ENCODE measurements at places on chromosomes 4 and X.

DNA sequence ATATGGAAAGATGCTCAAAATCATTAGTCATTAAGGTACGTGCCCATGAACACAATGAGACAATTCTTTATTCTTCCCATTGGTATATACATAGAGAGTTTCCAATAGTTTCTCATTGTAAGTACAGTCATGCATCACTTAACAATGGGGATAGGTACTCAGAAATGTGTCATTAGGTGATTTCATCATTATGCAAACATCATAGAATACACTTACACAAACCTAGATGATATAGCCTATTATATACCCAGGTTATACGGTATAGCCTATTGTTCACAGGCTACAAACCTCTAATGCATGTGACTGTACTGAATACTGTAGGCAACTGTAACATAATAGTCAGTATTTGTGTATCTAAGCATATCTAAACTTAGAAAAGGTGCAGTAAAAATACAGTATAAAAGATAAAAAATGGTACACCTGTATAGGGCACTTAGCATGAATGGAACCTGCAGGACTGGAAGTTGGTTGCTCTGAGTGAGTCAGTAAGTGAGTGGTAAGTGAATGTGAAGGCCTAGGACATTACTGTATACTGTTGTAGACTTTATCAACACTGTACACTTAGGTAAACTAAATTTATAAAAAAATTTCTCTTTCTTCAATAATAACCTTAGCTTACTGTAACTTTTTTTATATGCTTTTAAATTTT is 49.6 kb downstream of the KLHL13 start:
- no peak for DNase-seq

GRCh38 chrX:78754917-78755316 is 7.4 kb downstream of the LPAR4 start:
- DNase-seq = no peak

DNA sequence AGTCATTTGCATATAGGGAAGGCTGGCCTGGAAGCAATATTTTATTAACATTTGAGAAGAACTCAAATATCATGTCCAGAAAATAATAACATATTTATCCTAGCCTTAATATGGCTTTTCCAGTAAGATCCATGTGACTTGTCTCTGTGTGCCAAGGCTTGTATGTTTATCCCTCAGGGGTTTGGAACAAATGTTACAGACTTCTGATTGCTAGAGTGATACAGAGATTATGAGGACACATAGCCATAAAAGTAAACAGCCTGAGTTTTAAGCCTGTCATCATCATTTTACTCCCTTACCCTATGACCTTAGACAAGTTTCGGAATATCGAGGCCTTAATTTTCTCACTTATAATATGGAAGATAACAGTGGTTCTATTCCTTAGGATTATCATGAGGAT is 338.1 kb downstream of the GPAT3 start:
- no peak for DNase-seq

GRCh38 chr4:166312166-166312565 is 439.1 kb downstream of the TLL1 start:
- DNase-seq = no peak

GRCh38 chr4:157052429-157053040 is 23.4 kb upstream of the GLRB start:
- no peak for DNase-seq

DNA sequence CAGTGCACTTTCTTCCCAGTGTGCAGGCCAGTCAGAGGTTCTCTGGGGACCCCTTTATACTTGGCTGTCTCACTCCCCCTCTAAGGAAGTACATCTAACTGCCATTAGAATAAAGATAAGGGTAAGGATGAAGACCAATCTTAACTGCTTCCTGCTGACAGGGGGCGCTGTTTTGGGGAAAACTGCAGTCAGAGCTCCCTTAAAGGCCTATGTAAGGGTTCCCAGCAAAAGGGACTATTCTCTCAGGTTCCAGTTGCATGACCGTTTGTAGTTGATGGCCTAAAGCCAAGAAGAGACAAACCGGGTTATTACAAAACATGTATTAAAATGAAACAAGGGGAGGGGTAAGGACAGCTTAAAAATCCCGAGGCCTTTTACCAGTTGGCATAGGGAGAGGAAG is 115.6 kb upstream of the SPIN4 start:
- DNase-seq = no peak

DNA sequence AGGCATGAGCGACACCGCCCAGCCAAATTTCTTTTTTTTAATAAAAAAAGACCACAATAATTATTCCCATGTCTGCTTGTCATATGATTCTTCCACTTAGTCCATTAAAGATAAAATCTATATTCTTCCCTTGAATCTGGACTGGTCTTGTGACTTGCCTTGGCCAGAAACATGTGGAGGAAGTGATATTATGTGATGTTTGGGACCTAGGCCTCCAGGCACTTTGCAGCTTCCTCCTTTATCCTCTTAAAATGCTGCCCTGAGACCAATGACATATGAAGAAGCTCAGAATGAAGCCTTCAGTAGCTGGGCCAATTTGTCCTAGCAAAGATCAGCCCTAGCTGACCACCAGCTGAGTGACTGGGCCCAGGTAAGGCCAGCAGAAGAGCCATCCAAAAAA is 250.0 kb downstream of the INPP4B start:
- DNase-seq = no peak

- no peak for DNase-seq
These were observed 23.1 kb downstream of the BANK1 start for GRCh38 chr4:101813604-101814003.

GRCh38 chrX:3191796-3192195 is 150.5 kb downstream of the ARSF start:
- DNase-seq = no peak

DNA sequence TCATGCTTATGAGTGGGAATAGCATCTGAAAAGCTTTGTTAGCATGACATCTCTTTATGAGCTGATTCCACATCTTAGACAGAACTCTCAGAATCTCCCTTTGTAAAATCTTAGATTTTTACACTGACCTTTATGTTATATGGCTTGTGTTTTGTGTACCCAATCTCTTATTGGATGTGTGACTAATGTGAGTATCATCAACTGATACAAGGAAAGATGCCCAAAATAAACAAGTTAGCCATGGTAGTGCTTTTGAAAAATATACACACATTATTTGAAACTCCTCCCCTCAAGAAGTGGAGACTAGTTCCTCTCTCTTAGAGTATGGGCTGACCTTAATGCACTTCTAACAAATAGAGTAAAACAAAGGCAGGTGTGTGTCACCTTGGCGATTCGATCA is 160.1 kb upstream of the NRK start:
- DNase-seq = no peak

DNA sequence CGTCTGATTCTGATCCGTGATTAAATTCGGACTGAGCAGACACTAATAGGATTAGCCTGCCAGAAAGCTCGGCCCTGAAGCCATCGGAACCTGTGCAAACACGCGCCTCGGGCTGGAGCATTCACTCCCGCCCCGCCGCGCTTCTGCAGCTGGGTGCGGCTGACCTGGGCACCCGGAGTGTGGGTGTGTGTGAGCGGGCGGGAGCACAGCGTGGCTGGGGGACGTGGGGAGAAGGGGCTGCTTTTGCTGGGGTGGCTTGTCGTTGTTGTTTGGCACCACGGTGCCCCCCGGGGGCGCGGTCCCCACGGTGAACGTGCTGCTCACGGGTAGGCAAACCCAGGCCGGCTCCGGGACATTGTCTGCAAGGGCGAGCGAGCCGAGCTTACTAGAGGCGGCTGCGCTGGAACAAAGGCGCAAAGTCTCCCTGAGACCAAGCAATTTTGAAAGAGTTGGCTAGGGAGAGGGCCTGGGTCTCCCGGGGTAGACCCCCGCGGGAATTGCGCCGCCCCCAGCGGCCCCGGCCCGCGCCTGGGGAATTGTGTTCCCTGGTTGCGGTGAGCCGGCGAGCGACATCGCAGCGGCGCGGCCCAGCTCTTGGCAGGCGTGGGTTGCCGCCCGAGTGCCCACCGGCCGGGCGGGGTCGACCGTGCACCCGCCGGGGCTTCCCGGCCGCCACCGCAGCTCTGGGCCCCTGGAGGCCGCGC is 1.4 kb downstream of the MAMLD1 start:
- DNase-seq = no peak

- no peak for DNase-seq
These were observed 39.3 kb downstream of the TASL start for GRCh38 chrX:30538271-30538670.

- DNase-seq = no peak
These were observed 77.3 kb downstream of the GPRIN3 start for GRCh38 chr4:89230271-89230670.

Measured in effector memory CD8-positive, alpha-beta T cell (primary cell).